ENCODE measurements at places on chromosomes 7 and 10.

GRCh38 chr7:150341263-150342120 is at the start of gene RARRES2:
Gene RARRES2, minus strand, starts transcription at chr7:150341629. Its CDS starts 1,020 bp downstream, at chr7:150340609.
- DNase-seq: peak; percentile 91

- DNase-seq: no peak
Measured at GRCh38 chr10:37896436-37896835, 39.0 kb upstream of the ZNF248 start.

DNA sequence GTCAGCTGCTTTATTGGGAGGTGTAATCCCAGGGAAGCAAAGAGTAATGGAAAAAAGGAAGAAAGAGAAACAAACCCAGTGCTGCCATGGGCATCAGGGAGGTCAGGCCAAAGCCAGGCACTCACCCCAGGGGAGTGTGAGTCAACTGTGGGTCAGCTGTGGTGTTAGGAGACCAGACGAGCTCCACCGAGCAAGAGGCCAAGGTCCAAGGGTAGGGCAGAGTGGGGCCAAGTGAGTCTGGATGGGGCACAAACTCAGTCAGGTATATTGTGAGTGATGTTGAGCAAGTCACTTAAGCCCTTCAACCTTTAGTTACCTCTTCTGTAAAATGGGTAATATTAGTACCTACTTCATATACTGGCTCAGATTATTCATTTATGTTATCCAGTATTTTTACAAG is 30.4 kb upstream of the CDK13 start:
- peak; percentile 88 for DNase-seq

- no peak for DNase-seq
Measured at GRCh38 chr10:77626266-77626935, 11.2 kb downstream of the KCNMA1 start.

GRCh38 chr7:71308096-71308495 is 176.2 kb downstream of the GALNT17 start:
- no peak for DNase-seq

- DNase-seq: no peak
Measured at GRCh38 chr7:123537026-123537642, 2.7 kb upstream of the IQUB start.

GRCh38 chr7:91033574-91033973 is 230.7 kb upstream of the FZD1 start:
- DNase-seq: no peak

GRCh38 chr7:73769481-73770001 is 529 bp downstream of the CLDN3 start:
- no peak for DNase-seq

GRCh38 chr7:130950741-130951140 is 216.7 kb upstream of the KLF14 start:
- DNase-seq: no peak

GRCh38 chr7:139680676-139681462 is 96.9 kb downstream of the HIPK2 start:
- DNase-seq: no peak

DNA sequence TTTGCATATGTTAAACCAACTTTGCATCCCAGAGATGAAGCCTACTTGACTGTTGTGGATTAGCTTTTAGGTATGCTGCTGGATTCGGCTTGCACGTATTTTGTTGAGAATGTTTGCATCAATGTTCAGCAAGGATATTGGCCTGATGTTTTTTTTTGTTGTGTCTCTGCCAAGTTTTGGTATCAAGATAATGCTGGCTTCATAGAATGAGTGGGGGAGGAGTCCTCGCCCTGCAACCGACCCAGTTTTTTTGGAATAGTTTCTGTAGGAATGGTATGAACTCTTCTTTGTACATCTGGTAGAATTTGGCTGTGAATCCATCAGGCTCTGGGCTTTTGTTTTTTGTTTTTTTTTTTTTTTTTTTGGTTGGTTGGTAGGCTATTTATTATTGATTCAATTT is 147.9 kb downstream of the AHR start:
- no peak for DNase-seq

- no peak for DNase-seq
Measured at GRCh38 chr7:44706788-44707557, 41.7 kb upstream of the ZMIZ2 start.

DNA sequence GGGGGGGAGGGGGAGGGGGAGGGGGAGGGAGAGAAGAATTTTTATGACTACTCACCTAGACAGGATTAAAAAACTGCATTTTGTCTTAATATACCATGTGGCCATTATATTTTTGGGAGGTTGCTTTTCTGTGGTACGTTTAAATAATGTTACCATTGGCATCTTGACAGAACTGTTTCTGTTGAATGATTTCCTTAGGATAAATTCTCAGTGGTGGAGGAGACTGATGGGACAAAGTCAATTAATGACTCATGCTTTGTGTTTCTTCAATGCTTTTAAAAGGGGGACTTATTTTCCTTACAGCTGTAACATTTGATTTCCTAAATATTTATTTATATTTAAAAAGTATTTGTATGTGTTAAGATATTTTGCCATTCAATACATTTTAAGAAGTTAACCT is 13.7 kb downstream of the AGR2 start:
- no peak for DNase-seq

- no peak for DNase-seq
Measured at GRCh38 chr7:80453699-80454340, 58.0 kb downstream of the GNAT3 start.

DNA sequence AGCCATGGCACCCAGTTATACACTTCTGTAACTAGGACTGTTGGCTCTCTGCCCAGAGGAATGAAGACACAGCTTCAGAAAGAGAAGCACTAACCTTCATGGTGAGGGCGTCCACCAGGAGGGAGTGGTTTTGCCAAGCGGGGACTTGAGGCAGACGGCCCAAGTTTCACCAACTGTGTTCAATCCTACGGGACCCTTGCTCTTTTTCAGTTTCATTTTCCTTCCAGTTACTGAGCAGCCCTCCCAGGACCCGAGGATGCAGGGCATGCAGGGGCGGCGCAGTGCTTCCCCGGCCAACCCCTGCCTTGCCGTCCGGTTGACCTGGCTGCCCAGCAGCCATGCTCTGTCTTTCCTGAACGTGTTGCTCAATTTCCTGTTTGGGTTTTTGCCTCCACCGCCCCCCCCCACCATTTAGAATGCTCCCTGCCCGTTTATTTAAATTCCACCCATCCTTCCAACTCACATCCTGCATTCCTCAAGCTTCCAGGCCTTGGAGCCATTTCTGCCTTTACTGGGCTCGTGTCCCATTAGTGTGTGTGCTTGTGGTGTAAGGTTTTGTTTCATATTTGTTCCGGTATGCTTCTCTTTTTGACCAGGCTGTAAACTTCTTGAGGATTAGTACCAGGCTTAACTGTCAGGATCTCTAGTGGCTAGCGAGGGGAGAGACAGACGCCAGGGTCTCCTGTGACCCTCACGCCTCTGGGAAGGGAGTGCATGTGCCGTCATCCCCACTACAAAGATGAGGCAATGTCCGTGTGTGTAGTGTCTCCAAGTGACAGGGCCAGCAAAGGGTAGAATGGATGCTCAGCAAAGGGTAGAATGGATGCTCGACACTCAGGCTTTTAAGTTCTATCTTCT is 31.6 kb downstream of the IL15RA start:
- peak; percentile 67 for DNase-seq

DNA sequence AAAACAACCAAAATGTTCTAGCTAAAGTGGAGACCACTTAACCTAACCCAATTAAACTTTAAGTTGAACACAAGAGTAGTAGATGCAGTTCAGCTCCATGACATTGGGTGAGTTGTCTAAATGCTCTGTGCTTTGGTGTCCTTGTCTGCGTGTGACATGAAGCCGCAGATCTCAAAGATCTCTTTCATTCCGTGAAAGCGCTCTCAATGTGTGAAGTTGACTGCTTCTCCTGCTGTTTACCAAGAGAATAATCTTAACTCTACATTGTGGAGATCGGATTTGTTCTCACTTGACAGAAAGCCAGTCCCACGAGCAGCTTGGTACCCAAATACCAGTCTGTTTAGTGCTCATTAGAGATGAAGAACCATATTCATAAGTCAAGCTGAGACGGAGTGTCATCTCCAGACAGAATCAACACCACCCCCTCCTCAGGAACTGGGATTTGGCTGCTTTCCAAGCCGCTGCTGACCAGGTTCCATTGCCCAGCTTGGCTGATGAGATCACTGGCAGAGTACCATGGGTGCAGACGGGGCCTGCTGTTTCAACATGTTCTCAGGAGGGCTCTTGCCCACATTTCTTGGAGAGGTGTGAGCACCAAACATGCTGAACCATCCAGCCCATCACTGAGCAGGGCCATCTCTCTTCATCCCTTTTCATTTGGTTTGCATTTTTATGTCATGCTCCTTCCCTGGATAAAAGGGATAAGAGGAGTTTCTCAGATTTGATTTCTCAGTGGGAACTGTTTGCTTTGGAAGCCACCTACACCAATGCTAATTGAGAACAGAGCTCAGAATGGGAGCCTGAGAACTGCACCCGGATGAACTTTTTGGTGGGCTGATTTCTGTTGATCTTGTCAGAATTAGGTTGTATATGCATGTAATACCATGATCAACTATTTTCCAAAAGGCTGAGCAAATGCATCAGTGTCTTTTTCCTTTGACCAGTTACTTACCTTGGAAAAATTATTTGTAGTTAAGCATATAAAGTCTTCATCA is 95.8 kb upstream of the AGBL3 start:
- peak; percentile 48 for DNase-seq

DNA sequence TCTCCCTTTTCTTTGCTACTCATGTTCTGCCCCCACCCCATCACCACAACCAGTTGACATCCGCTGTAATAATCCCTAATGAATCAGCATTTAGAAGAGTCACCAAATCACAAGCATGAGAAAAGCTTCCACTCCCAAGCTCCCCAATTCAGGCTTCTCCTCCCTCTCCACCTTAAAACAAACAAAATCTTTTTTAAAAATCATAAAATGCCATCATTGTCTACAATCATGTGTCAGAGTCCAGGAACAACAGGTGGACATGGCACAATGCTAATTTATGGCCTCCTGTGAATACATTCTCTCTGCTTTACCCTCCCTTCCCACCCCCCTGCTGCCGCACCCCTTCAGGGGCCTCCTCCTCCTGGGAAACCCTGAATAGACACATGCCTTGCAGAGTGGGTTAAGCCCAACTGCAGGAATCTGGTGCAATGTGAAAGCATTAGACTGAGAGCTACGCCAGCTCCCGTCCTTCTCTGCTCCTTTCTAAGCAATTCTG is 3.7 kb downstream of the LRRC4 start:
- DNase-seq: no peak

DNA sequence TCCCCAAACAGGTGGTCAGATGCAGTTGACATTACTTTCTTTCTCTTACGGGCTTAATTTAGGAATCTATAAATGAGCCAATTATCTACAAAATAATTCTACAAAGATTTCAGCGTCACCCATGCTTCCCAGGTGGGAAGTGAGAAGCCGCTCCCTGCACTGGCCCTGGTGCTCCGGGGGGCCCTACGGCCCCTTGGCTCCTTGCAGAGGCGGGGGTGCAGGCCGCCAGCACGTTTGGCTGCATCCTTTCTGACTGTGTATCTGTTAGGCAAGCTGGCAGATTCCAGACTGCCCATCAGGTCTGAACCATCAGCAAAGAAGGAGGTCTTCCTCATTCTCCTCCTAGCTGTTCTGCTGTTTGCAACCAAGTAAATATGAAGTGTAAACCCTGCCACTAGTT is 16.3 kb downstream of the VWC2 start:
- DNase-seq: no peak

GRCh38 chr10:129099992-129100391 is 367.0 kb upstream of the MGMT start:
- DNase-seq: no peak

- no peak for DNase-seq
Measured at GRCh38 chr7:93958216-93958615, 36.7 kb downstream of the GNG11 start.

DNA sequence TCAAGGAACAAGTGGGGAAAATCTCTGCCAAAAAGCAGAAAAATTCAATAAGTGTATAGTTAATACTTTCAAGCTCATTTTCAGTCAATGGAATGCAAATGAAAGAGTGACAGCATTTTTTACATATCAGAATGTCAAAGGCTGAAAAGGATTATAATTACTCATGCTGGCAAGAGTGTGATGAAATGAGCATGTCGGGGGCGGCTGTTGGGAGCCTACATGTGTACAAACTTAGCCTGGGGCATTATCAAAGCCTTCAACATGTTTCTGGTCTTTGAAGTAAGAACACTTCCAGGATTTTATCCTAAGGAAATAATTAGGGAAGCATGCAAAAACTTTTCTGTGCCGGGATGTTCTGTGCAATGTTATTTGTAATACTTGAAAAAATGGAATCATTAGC is 221.7 kb upstream of the LYZL1 start:
- no peak for DNase-seq

DNA sequence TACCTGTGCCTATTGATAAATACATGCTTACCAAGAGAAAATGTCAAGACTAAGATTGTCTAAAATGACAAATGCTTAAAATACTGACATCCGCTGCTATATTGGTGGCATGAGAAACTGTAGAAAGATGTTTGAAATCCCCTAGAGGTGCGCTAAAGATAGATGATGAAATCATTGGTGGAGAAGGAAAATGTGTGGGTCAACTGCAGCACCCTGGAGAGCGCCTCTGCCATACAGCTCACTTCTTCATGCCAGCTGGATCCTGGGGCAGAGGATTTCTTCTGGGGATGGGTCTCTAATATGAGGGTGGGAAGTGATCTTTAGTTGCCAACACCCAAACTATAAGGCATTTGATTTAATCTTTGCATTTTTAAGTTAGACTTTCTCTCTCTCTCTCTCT is 680.4 kb upstream of the POM121L12 start:
- no peak for DNase-seq

DNA sequence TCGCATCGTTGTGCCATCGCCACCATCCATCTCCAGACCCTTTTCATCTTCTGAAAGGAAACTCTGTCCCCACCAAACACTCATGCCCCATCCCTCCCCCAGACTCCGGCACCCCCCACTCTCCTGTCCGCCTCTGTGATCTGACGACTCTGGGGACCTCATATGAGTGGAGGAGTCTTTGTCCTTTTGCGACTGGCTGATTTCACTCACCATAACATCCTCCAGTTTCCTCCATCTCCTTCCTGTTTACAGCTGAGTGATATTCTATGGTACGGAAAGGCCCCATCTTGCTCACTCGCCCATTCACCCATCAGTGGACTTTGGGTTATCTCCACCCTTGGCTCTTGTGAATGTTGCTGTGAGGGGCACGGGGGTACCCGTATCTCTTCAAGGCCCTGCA is 11.8 kb upstream of the INSIG1 start:
- peak; percentile 13 for DNase-seq

GRCh38 chr10:100836891-100837290 is 75.9 kb upstream of the SLF2 start:
- no peak for DNase-seq

DNA sequence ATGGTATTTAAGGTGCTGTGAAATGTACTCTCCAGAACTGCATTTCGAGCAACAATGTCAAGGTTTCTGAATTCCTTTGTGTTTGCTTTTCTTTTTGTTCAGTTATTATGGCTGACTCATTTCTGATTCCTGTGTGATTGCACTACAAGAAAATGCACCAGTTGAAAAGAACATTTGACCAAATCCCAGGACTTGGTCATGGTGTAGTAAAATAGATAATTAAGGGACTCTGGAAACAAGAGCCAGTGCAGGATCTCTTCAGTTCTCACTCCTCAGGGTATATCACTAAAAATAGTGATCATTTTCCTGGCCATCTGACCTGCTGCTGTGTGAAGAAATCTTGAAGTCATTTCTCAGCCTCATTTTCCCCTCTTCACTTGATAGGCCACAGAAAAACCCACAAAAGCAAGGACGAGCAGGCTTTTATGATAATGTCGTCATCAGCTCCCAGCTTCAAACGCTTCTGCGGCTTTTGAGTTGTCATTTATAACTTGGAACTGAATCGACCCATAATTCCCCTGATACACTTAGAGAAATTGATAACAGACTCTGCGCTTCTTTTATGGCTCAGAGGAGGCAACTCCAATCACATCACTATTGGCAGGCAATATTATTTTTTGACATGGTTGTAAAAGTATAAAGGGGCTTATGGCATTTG is 274.7 kb downstream of the HDAC9 start:
- DNase-seq: no peak

GRCh38 chr10:61304746-61305145 is 148.4 kb downstream of the TMEM26 start:
- DNase-seq: no peak

Data from right lobe of liver (tissue), 6 donors.